Activated CD4-positive, alpha-beta memory T cell treated with anti-CD3 and anti-CD28 coated beads, Interleukin-2, amount 10 ng/mL, durations not matched to agents 7 days and 5 days (primary cell): ENCODE measurements at places on chromosomes 2 and 18. TPM values are rescaled to one million over a fixed set of nuclear protein-coding genes. Genes with fewer than 3 reads are reported as not detected.

DNA sequence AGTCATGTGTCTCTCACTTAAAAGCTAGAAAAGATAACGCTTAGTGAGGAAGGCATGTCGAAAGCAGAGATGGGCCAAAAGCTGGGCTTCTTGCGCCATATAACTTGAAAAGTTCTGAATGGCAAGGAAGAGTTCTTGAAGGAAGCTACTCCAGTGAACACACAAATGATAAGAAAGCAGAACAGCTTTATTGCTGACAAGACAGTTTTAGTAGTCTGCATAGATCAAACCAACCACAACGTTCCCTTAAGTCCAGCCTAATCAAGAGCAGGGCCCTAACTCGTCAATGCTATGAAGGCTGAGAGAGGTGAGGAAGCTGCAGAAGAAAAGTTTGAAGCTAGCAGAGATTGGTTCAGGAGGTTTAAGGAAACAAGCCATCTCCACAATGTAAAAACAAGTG, 55.7 kb downstream of the GALNT1 start:
- no peak overlapping the region for H3K27ac ChIP-seq
- H3K27me3 ChIP-seq = no peaks in the 10 kb centered on the region
- H3K4me1 ChIP-seq = no peaks in the 10 kb centered on the region
- peaks cover 17% of the 10 kb centered on the region for H3K36me3 ChIP-seq

- no peak overlapping the region for H3K27ac ChIP-seq
- H3K4me1 ChIP-seq = no peaks in the 10 kb centered on the region
- H3K36me3 ChIP-seq = no peaks in the 10 kb centered on the region
- no peak for DNase-seq
These were observed 82.3 kb downstream of the PTH2R start for GRCh38 chr2:208488686-208489564.

- H3K27me3 ChIP-seq = no peaks in the 10 kb centered on the region
- no peaks in the 10 kb centered on the region for H3K4me1 ChIP-seq
- DNase-seq = no peak
- H3K27ac ChIP-seq = no peak overlapping the region
- no peak overlapping the region for H3K4me3 ChIP-seq
These were observed 186.4 kb upstream of the ST6GAL2 start for GRCh38 chr2:107072150-107072940.

GRCh38 chr2:222105046-222105445, 193.8 kb downstream of the PAX3 start:
- no peaks in the 10 kb centered on the region for H3K27me3 ChIP-seq
- no peak overlapping the region for H3K4me3 ChIP-seq
- H3K4me1 ChIP-seq = no peaks in the 10 kb centered on the region
- no peaks in the 10 kb centered on the region for H3K36me3 ChIP-seq

The RGPD4 gene
- 0.10 TPM for total RNA-seq

DNA sequence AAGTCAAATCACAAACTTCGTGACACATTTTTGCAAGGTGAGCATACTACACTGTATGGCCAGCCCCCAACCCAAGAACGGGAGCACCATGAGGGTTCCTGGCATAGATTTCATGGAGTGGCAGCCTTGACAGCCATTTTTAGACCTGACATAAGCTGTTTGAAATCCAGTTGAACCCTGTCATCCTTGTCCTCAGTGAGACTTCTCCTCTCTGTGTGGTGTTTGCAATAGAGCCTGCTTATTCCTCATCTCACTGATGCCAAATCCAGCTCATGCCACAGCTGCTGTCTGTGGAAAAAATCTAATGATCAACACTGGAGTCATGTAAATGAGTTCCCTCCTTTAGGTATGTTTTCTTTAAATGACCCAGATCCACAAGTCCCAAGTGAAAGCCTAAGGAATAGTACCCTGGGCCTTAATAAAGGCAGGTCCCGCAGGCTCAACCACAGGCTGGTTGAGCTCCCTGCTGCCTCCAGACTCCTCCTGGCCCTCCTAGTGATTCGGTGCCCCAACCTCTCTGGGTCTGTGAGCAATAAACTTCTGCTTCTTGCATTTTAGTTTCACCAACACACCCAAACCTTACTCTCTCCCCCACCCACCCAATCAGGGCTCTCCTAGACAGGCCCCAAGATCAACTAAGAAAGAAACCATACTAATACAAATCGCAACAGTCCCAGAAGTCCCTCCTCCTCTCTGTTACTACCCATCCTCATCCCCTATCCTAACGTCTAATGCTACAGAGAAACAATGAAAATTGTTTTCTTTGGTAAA, 8.4 kb upstream of the CREG2 start:
- peaks cover 27% of the 10 kb centered on the region for H3K27me3 ChIP-seq
- peaks cover 13% of the 10 kb centered on the region for H3K4me1 ChIP-seq
- no peak overlapping the region for H3K4me3 ChIP-seq
- no peak overlapping the region for H3K27ac ChIP-seq
- H3K36me3 ChIP-seq = no peaks in the 10 kb centered on the region

DNA sequence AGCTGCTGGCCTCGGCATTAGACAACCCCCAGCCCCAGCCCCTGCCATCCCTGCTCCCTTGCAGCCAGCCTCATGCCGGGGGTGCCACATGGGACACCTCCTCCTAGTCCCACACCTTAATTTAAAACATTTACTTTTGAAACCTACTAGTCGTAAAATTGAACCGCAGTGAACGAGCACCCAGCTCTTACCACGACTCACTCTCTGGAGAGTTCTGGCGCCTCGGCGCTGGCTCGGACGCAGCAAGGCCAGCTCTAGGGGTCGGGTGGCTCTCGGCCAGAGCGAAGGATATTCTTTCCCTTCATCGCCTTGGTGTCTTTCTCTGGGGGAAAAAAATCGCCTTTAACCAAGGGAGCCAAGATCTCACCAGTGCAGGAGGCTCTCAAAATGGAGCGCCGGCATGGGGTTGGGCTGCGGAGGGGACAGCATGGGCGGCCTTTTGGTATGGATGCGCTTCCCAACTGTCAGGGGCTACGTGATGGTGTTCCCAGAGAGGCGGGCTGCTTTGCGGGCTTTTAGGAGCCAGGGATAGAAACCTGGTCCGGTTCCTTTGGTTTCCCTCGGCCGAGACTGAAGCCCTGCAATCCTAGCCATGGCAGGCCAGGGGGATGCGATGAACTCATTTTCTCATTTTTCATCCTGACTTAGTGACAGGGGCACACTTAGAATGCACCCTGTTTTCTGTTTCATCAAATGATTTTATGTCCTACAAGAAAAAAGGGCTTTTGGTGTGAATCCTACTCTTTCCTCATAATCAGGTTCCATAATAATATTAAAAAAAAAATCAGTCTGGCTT, 2.0 kb downstream of the HPCAL1 start:
- peaks cover 65% of the 10 kb centered on the region for H3K4me1 ChIP-seq
- H3K27ac ChIP-seq = peak overlapping the region; percentile 53
- no peak for DNase-seq
- H3K4me3 ChIP-seq = peak overlapping the region; percentile 98
- H3K27me3 ChIP-seq = no peaks in the 10 kb centered on the region

DNA sequence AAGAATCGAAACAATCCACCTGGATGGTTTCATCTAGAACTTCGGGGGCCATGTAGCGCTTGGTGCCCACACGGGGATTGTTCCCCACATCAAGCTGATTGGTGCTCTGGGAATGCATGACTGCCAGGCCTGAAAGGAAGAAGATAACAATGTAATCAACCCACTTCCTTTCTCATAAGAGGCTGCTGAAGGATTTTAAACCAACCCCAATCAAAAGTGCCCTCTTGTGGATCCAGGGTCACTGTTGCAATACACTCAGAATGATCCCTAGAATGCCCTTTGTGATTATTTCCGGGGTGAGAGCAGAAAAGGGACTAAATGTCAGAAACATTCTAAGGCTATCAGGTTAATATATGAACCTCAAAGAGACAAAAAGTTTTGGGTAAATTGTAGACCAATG, 115.2 kb downstream of the ACVR1 start:
- no peak for DNase-seq
- H3K27ac ChIP-seq = no peak overlapping the region
- H3K27me3 ChIP-seq = no peaks in the 10 kb centered on the region
- H3K4me3 ChIP-seq = no peak overlapping the region
- H3K36me3 ChIP-seq = peaks cover 77% of the 10 kb centered on the region
- H3K4me1 ChIP-seq = no peaks in the 10 kb centered on the region

The LOXL3 gene
- total RNA-seq = 0.60 TPM

The CDH7 gene
- total RNA-seq = not detected

- no peak overlapping the region for H3K4me3 ChIP-seq
- H3K27me3 ChIP-seq = no peaks in the 10 kb centered on the region
- H3K4me1 ChIP-seq = peaks cover 8% of the 10 kb centered on the region
- DNase-seq = no peak
- no peak overlapping the region for H3K27ac ChIP-seq
- no peaks in the 10 kb centered on the region for H3K36me3 ChIP-seq
These were observed 158.6 kb upstream of the SERTAD2 start for GRCh38 chr2:64812285-64812684.
